ENCODE measurements at places on chromosomes 7 and 10.
A peak's percentile ranks its signal among the peaks of the same experiment; 100 is the strongest.

GRCh38 chr10:97736403-97736901 is 476 bp upstream of the ZFYVE27 start:
- DNase-seq: no peak

DNA sequence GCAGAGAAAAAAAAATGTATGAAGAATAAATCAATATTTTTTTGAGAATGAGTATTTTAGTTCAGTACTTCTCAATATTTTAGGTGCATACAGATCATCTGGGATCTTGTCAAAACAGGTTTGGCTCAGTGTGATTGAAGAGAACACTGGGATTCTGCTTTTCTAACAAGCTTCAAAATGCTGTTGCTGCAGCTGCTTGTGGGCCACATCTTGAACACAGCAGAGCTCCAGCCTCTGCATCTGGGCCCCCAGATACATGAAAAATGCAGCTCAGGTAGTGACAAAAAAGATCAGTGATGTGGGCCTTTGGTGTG is 1177.1 kb upstream of the C7orf33 start:
- DNase-seq: no peak

GRCh38 chr10:84718877-84719616 is 390.7 kb downstream of the CCSER2 start:
- no peak for DNase-seq

GRCh38 chr10:101330631-101331225 is 23.2 kb upstream of the BTRC start:
- DNase-seq: no peak

DNA sequence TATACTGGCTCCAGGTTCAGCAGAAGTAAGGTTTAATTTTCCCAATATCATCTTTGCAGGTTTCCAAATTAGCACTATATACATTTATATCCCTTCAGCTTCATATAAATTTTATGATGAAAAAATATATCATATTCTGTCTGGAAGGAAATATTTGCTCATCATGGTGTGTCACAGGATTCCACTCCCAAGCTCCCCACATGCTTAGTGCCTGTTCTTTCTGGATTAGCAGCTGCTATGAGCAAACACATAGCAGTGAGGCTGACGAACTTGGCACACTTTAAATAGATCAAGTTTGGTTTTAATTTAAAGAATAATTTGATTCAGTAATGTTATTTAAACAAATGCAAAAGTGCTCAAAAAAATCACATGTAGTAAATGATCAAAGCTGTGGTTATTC is 251.9 kb downstream of the AGMO start:
- no peak for DNase-seq

GRCh38 chr10:3904419-3904960 is 119.5 kb upstream of the KLF6 start:
- no peak for DNase-seq

DNA sequence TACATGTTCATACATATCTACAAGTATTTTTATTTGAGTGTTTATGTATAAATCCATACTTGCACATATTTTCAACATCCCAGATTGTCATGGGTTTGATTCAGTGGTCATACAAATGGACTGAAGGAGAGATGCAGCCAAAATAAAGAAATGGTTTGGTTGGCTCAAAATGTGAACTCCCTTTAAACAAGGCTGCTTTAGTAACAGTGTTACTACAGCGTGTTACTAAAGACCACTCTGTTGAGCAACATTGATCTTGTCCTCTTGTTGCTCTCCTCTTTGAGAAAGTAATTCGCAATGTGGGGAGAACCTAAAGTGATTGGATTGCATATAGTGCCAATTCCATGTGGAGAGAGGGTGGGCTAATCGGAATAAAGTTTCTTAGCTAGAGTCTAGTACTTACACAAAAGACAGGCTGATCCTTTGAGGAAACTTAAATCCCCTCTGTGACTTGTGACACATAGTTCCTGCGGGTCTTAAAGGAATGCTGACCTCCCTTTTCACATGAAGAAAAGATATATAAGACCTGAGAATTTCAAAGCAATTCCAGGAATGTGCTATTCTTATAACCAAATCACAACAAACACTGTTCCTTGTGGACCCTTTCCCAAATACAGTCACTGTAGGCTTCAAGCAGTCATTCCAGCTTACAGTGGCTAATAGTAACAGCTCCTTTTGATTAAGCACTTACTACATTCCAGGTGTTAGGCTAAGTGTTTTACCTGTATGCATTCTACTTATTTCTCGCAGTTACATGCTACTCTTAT is 144.3 kb downstream of the FZD1 start:
- no peak for DNase-seq

DNA sequence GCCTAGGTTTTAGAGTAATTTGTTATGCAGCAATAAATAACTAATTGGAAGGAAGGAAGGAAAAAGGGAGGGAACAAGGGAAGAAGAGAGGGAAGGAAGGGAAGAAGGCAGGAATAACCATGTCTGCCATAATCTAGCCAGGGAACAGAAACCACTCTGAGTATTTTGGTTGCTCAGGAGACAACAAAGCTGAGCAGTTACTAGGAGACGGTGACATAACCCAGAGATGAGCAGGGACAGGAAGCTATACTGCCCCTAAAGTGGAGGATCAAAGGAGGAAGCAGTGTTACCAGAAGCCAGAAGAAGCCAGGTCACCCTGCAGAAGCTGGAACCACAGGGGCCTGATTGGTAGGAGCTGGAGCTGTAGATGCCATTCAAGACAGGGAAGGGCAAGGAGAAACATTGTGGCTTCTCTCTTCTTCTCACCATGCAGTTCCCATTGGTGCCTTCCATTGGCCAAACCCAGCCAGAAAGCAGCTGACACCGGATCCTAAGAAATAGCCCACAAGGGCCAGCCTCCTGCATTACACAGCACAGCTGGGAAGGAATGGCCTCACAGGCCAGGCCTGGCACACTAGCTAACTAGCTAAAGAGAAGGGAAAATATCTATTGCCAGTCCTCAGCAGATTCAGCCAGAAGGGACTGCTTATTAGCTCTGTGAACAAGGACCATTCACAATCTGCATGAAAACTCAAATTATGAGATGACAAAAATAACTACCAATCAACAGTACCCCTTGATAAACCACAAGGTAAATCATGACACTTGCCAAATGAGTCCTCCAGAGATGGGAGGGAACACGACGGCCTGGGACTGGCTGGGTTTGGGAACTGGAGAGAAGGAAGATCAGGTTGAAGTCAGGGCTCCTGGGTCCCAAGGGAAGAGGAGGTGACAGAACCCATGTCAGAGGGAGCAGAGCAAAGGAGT is 184.5 kb upstream of the NFE2L3 start:
- DNase-seq: no peak

- no peak for DNase-seq
These were observed 857.2 kb upstream of the PHF14 start for GRCh38 chr7:10116511-10116910.

- DNase-seq: no peak
These were observed 265.2 kb upstream of the PPP2R2D start for GRCh38 chr10:131635564-131636015.

- DNase-seq: no peak
These were observed 135.0 kb upstream of the INHBA start for GRCh38 chr7:41837916-41838315.

GRCh38 chr7:135712796-135713195 is 15.2 kb downstream of the SLC13A4 start:
- DNase-seq: no peak

- DNase-seq: no peak
These were observed 49.6 kb downstream of the ARID5B start for GRCh38 chr10:61951144-61951483.

- no peak for DNase-seq
These were observed 301.0 kb downstream of the SORCS1 start for GRCh38 chr10:106863549-106863948.

- DNase-seq: no peak
These were observed 50.5 kb upstream of the FOXP2 start for GRCh38 chr7:114364151-114364550.

DNA sequence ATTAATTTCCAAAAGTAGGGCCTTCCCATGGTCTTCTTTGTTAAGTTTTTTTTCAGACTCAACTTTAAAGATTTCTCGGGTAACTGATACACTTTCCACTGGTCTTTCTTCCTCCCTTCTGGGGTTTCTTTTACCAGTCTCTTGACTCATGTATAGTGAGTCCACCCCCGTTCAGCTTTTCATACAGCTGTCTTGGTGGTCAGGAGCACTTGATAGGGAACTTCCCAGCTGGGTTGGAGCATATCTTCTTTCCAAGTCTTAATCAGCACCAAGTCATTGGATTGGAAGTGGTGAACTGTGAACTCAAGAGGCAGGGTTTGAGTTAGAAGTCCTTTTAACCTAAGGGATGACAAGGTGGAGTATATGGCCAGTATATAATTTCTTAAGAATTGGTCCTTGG is 29.2 kb upstream of the ELOVL3 start:
- DNase-seq: no peak

GRCh38 chr10:99329304-99329553 is at the start of gene CNNM1:
TSS of gene CNNM1 (plus strand) at chr10:99329356. CDS start at chr10:99329388, 32 bp downstream.
- peak; percentile 46 for DNase-seq

GRCh38 chr10:116765648-116766081 is 23.3 kb upstream of the HSPA12A start:
- peak; percentile 40 for DNase-seq

DNA sequence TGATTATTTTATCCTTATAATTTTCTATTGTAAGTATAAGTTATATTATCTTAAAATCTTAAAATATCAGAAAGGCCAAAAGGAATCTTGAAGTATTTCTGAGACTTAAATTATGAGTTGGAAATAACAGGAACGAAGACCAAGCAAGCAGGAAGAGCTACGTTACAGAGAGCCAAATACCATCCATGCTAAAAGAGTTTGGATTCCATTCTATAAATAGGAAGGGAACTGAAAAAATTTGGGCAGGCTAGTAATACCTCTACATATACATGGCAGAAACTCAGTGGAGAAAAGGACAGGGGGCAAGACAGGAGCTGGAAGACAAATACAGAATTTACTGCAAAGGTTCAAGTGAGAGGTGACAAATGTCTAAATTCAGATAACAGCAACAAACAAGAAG is 16.7 kb downstream of the ITGB1 start:
- DNase-seq: no peak

- DNase-seq: no peak
These were observed 1133.8 kb downstream of the SORCS3 start for GRCh38 chr10:105774881-105775280.

DNA sequence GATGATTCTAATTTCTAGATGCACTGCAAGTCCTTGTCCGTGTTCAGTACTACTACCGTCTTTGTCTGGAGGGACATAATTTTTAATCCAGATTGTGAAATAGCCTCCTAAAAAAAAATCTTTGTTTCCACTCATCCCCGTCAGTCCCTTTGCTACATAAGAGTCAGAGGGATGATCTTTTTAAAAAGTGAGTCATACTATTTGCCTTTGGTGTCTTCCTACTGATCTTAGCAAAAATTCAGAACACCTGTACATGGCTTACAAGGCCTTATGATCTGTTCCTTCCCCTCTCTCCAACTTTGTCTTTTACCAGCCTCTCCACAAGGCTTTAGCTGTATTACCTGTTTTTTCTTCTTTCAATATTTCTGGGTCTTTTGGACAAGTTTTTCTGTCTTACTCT is 173.5 kb downstream of the MLLT10 start:
- DNase-seq: no peak

- peak; percentile 32 for DNase-seq
These were observed 2.4 kb downstream of the SFMBT2 start for GRCh38 chr10:7408291-7409044.

DNA sequence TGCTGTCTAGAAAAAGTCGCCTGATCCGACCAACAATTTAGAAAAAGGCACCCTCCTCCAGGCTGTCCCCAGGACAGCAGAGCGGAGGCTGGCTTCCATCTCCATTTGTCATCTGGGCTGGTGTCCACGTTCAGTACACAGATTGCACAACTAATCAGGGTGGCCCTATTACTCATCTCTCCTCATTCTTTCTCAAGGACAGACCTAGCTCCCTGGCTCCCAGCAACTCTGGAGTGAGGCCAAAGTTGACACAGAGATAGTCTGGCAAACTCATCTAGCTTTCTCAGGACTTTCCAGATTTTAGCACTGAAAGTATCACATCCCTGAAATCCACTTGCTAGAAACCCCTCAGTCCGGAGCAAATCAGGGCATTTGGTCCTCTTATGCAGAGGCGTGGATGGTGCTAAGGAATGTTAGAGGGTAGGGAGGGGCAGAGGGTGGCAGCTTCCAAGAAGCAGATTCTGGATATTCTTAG is 75.1 kb downstream of the DNAH11 start:
- DNase-seq: no peak

DNA sequence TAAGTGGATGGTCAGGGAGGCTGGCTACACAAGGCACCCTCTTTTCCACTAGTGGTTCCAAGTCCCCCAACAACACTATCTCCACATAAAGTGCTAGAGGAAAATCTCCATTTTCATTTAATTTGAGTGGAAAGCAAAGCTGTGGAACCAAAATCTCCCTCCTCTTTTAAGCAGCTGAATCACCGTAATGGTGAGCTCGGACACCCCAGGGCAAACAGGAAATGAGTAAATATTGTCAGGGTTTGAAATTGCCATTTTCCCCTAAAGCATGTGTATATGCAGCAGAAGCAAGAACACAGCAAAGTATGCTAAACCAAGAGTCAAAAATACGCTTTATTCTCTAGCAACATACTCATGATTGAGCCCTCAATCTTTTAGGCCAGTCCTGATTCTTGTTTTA is 143.7 kb downstream of the GPAM start:
- no peak for DNase-seq

GRCh38 chr10:72048450-72049124 is 39.8 kb downstream of the SPOCK2 start:
- DNase-seq: peak; percentile 92

DNA sequence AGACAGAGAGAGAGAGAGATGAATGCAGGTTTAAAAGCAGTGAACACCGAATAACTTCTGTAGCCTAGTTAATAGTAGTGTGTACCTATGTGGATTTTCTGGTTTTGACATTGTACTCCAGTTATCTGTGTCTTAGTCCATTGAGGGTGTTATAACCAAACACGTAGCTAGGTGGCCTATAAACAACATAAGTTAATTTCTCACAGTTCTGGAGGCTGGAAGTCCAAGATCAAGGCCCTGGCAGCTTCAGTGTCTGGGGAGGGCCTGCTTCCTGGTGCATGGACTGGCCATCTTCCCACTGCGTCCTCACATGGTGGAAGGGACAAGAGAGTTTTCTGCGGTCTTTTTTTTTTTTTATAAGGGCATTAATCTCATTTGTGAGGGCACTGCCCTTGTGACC is 23.5 kb downstream of the AOC1 start:
- peak; percentile 31 for DNase-seq

DNA sequence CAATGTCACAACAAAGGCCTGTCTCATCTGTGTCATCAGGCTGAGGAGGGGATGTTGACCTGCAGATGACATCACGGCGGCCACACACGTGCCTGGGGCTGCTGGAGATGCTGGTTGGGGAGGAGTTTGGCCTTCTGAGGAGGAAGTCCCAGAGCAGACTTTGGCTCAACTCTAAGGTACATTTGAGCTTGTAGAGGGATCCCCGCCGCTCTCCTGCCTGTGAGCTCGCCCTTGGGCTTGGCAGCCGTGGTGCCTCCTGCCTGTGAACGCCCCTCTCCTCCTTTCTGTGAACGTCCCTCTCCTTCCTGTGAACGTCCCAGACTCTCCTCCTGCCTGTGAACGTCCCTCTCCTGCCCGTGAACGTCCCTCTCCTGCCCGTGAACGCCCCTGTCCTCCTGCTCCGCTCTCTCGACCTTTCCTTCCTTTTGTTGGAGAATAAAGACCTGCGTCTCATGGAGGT is 176.4 kb downstream of the DNAJB6 start:
- no peak for DNase-seq

Measured in hematopoietic multipotent progenitor cell treated with erythropoietin and hydrocortisone succinate and interleukin-3 and kit ligand, for 8 days (in vitro differentiated cells).